ENCODE measurements at places on chromosomes 1 and 21. TPM values are rescaled to one million over a fixed set of nuclear protein-coding genes. Genes with fewer than 3 reads are reported as not detected.

The VAV3 gene
- 159 TPM for total RNA-seq

The TNFRSF9 gene
- total RNA-seq: 4.8 TPM

The LIN28A gene
- 107 TPM for total RNA-seq

The TNFRSF1B gene
- total RNA-seq: 142 TPM

The ACTN2 gene
- total RNA-seq: 0.21 TPM

The FAM167B gene
- total RNA-seq: 1.4 TPM

The SPATA1 gene
- total RNA-seq: 1.2 TPM

GRCh38 chr1:47309427-47309826 lies 4.5 kb downstream of the STIL start:
- DNase-seq: no peak

DNA sequence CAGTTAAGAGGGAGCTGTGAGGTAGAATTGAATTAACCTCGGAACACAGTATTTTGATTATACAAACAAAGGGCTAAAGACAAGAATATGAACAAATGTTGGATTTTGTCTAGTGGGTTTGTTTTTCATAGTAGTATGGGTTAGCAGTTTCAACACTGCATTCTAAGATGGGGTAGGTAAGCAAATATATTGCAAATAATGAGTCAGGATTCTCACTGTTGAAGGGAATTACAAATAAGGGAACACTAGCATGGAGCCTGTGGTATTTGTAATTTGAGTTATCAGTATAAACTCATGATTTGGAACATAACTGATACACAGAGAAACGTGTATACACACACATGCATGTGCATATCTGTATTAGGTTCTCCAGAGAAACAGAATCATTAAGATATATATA lies 44.5 kb downstream of the CD55 start:
- no peak for DNase-seq

GRCh38 chr1:76330991-76331603 lies 256.6 kb downstream of the ST6GALNAC3 start:
- DNase-seq: peak; percentile 33

GRCh38 chr1:6859415-6860343 lies 74.4 kb downstream of the CAMTA1 start:
- DNase-seq: no peak

GRCh38 chr21:26892151-26892550 lies 46.9 kb upstream of the ADAMTS1 start:
- no peak for DNase-seq

- DNase-seq: no peak
Observed at GRCh38 chr1:118291661-118292060, 106.6 kb upstream of the SPAG17 start.

DNA sequence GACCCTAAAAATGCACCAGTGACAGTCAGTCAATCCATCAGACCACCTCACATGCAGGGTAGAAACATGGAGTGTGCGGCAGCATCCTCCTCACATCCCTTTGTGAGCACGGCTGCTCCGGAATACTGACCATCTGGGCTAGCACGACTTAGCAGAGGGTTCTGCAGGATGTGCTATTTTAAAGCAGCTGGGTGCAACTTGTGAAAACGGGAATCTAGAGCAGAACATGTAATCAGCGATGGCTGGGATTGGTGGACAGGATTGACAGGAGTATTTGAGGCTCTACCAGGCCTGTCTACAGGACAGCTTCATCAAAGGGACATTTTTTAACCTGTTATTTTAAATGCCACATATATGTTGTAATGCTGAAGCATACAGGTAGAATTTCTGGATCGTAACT lies 16.8 kb upstream of the PLEKHM2 start:
- DNase-seq: no peak

DNA sequence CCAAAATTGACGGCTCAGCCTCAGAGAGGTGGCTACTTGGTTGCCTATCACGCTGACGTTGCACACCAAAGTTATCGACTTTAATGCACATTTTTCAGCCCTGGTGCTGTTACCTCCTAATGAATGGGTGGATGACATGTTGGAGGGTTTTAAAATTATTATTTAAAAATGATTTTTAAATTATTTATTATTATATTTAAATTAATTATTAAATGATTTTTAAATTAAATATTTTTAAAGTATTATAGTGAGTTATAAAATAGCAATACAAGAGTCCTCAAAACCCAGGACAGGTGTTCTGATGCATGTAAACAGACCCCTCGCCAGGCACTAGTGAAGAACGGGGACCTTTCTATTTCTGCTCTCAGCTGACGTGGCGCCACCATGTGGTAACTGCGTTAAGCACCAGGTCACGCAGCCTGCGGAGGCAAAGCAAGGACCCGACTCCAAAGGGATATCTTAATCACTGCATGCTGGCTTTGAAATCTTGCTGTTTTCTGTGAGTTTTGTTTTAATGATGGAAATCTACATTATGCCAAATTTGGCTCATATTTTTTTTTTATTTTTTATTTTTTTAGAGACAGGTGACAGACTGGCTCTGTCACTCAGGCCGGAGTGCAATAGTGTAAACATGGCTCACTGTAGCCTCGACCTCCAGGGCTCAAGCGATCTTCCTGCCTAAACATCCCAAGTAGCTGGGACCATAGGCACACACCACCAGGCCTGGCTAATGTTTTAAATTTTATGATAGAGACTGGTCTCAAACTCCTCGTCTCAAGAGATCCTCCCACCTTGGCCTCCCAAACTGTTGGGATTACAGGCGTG lies 22.6 kb downstream of the CASP9 start:
- peak; percentile 80 for DNase-seq

GRCh38 chr21:26067836-26068594 lies 102.6 kb downstream of the APP start:
- no peak for DNase-seq

DNA sequence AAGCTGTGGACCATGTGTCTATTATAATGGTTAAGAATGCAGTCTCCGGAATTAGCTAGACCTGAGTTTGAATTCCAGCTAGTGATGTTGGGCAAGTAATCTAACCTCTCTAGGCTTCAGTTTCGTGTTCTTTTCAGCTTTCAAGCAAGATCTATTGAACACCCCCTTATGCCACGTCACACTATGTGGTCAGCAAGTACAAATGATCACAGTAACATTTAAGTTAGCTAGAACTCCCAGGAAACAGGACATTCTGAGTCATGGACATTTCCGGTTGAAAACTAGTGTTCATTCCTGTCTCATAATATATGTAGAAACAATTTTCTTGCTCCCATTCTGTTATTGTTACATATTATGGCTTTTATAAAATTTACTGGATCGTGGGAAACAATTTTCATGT lies 34.0 kb upstream of the NHLH2 start:
- no peak for DNase-seq

DNA sequence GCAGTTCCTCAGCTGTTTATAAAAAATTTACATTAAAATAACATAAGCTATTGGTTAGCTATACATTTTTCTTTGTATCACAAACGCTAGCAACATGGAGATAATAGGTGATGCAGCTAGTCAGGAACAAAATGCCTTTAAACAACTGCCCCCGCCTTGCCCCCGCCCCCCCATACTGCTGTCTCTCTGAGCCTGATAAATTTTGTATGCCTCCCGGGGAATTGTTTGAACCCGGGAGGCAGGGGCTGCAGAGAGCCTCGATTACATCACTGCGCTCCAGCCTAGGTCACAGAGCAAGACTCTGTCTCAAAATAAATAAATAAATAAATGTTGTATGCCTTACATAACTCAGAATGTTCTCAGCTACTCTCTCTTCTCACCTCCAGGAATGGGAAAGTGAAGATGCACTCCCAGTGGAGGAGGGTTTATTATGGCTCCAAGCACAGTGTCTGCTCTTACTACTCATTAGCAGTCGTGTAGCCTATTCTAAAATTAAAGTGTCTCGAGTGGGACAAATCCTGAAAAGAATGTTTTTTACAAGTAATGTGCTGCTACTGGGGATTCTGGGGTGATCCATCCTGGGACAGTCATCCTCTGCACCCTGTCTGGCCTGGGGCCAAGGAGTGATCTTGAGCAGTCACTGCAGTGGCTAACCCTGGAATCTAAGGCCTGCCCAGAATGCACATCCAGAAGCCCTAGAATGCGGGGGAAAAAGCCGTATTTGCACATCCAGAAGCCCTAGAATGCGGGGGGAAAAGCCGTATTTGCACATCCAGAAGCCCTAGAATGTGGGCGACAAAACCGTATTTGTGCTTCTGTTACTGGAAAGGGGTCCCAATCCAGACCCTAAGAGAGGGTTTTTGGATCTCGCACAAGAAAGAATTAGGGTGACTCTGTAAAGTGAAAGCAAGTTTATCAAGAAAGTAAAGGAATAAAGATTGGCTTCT lies 39.4 kb upstream of the ZNF496 start:
- no peak for DNase-seq

DNA sequence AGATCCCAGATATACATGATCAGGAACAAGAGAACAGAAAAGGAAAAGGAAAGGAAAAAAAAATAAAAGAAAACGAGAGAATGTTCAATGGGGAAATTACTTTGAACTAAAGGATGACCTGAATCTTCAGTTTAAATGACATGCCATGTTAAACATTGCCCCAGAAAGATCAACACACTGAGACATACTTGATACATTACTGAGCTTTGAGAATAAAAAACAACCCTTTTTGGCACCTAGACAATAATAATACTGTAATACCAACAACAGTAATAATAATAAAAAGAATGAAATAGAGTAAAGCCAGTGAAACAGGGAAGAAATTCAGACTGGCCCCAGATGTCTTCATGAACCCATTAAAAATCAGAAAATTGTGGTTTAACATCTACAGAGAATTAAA lies 44.8 kb downstream of the CLIC6 start:
- no peak for DNase-seq

- no peak for DNase-seq
Observed at GRCh38 chr1:80384083-80384830, 1377.7 kb upstream of the ADGRL4 start.

All from endothelial cell (in vitro differentiated cells).